Ovary (tissue), 10 donors: ENCODE measurements at places on chromosomes 3 and 15. TPM values are rescaled to one million over a fixed set of nuclear protein-coding genes. Genes with fewer than 3 reads are reported as not detected.

ANKDD1A gene
- 29.4 TPM for total RNA-seq

PLA2G4E gene
- total RNA-seq: not detected

MASP1 gene
- 3.6 TPM for total RNA-seq

FILIP1L gene
- 59.6 TPM for total RNA-seq

DNA sequence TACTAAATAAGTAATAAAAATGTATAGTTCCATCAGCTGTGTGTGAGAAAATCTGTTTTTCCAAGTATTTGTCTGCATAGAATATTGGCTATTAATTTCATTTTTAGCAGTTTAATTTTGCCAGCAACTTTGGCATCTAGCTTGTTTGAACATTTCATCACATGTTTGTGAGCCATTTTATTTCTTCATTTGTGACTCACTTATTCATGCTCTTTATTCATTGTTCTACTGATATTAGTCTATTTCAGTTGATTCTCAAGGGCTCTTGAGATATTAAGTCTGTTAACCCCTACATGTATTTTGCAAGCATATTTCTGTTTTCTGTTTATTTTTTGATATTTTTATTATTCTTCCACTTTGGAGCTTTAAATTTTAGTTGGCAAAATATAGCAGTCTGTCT lies 74.0 kb upstream of the PHLDB2 start:
- H3K27ac ChIP-seq: no peak overlapping the region
- peaks cover 2% of the 10 kb centered on the region for H3K4me1 ChIP-seq
- H3K36me3 ChIP-seq: no peaks in the 10 kb centered on the region
- no peak overlapping the region for H3K4me3 ChIP-seq

GRCh38 chr15:58306591-58307312 lies 125.0 kb upstream of the LIPC start:
- no peaks in the 10 kb centered on the region for H3K4me1 ChIP-seq
- no peaks in the 10 kb centered on the region for H3K27me3 ChIP-seq

DNA sequence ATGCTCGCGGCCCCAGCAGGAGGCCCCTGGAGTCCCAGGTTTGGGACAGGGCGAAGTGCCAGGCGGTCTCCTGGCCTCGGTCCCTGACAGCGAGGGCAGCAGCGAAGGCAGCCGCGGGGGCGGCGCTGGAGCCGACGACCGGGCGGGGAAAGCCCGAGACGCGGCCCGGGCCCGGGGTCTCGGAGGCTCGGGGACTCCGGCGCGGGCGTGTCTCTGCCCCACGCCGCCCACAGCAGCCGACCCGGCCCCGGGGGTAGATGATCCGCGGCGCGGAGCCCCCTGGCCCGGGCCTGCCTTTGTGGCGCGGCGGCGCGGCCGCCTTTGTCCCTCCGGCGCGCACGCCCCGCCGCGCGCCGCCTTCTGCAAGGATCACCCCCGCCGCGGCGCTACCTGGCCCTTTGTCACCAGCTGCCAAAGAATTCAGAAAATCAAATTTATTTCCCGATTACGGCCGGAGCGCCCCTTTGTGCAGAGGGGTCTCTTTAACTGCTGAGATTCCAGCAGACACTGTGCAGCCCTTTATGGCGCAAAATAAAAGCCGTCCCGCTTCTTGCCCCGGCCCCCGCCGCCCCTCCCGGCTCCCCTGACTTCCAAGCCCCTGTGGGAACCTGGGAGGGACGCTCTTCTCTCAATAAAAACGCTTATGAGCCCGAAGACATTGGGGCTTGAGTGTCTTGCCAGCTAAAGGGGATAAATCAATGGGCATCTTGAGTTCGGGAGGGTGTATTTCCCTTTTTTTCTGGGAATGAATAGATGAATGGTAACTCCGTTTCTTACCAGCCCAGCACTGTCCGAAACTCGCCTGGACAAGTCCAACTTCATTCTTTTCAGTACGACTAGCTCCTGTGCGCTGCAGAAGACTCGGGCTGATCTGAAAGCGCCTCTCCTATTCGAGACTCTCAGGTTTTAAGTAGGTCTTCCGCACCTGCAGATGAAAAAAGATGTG lies 68.4 kb downstream of the HES1 start:
- no peaks in the 10 kb centered on the region for H3K27me3 ChIP-seq
- H3K27ac ChIP-seq: no peak overlapping the region
- peaks cover 1% of the 10 kb centered on the region for H3K4me1 ChIP-seq
- peak overlapping the region; percentile 6 for H3K4me3 ChIP-seq
- H3K36me3 ChIP-seq: no peaks in the 10 kb centered on the region

DNA sequence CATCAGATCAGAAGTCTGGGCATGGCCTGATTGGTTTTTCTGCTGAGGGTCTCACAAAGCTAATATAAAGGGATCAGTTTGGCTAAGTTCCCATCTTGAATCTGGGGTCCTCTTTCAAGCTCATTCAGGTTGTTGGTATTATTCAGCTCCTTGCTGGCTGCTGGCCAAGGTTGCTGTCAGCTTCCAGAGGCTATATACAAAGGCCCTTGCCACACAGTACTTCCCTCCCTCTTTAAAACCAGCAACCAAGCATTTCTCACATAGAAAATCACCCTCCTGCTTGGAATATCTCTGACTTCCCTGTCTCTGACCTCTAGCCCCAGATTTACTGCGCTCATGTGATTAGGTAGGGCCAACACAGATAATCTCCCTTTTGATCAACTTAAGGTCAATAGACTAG lies 442.9 kb downstream of the ERC2 start:
- H3K4me1 ChIP-seq: peaks cover 7% of the 10 kb centered on the region
- no peak overlapping the region for H3K4me3 ChIP-seq
- no peak overlapping the region for H3K27ac ChIP-seq
- DNase-seq: no peak
- H3K27me3 ChIP-seq: no peaks in the 10 kb centered on the region

GRCh38 chr3:161409858-161410257 lies 38.5 kb upstream of the SPTSSB start:
- H3K4me1 ChIP-seq: no peaks in the 10 kb centered on the region
- H3K27ac ChIP-seq: no peak overlapping the region
- no peak for DNase-seq
- no peaks in the 10 kb centered on the region for H3K36me3 ChIP-seq

DNA sequence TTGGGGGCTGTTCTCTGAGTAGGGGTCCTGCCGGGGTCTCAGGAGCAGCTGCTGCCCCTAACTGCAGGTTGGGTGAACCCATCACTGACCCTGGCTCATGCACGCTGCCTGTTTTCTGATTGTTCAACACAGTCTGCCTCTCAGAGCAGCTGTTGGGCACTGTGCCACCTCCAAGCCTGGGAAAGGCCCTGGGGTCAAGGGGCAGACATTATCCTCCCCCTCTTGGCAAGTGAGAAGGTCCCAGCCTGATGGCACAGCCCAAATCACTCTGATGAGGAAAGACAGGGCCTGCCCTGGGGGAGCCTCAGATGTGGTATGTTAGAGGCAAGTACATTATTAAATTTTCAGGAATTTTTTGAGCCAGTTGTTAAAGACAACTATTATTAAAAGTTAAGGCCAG lies 14.1 kb upstream of the GNAT1 start:
- DNase-seq: no peak
- peaks cover 6% of the 10 kb centered on the region for H3K4me1 ChIP-seq
- H3K27ac ChIP-seq: no peak overlapping the region
- no peaks in the 10 kb centered on the region for H3K27me3 ChIP-seq

GRCh38 chr3:101685870-101686307 lies 629 bp downstream of the RPL24 start:
- peak overlapping the region; percentile 59 for H3K4me3 ChIP-seq
- peak overlapping the region; percentile 86 for H3K27ac ChIP-seq
- peaks cover 10% of the 10 kb centered on the region for H3K4me1 ChIP-seq
- no peaks in the 10 kb centered on the region for H3K27me3 ChIP-seq

DNA sequence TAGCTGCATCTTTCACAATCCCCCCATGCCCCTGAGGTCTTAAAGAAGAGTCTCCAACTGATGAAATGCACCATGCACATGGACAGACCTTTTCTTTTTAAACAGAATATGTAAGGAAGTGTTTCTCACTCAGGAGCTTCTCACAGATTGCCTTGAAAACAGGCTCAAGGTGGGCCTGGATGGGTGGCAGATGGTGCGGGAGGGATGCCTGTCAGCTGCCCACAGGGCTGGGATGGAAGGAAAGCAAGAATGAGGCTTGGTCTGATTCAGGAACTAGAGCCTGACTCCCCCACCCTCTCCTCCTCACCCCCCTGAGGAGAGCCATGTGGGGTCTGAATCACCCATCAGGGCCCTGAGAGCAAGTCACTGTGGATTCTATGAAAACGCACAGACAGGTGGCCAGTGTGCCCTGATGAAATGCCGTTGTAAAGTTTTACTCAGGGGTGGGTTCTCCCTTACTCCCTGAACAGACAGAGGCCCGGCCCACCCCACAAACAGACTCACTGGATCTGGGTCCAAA lies 67.2 kb downstream of the UMPS start:
- H3K4me3 ChIP-seq: no peak overlapping the region
- no peaks in the 10 kb centered on the region for H3K27me3 ChIP-seq
- H3K27ac ChIP-seq: no peak overlapping the region

- H3K4me1 ChIP-seq: no peaks in the 10 kb centered on the region
- no peak overlapping the region for H3K27ac ChIP-seq
- no peak overlapping the region for H3K4me3 ChIP-seq
- H3K36me3 ChIP-seq: no peaks in the 10 kb centered on the region
Measured at GRCh38 chr3:9583792-9584191, 30.2 kb upstream of the LHFPL4 start.

- H3K4me1 ChIP-seq: no peaks in the 10 kb centered on the region
- DNase-seq: no peak
- no peak overlapping the region for H3K27ac ChIP-seq
Measured at GRCh38 chr3:101902041-101902440, 52.7 kb downstream of the NFKBIZ start.

DNA sequence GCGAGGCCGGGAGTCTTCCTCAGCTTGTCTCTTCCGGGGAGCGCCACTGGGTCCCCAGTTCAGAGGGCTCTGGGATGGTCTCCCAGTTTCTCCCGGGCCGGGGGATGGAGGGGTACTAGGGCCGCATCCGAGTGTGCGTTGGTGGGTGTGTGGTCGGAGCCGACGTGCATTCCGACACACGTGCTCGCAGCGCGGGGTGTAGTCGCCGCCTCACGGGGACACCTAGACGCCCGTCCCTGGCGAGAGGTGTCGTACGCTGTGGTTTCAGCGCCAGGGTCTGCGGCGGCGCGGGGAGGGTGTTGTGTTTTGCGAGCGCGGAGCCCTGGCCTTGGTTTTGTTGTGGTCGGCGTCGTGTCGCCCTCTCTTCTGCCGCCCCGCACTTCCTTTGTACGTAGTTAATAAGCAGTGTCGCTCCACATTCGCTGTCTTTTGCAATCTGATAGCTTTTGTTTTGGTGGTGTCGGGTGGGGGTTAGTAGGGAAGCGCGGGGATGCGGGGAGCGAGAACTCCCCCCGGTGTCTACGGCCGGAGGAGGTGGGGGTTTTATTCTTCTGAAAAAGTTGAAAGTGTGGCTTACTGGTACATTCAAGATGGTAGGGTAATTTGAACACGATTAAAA lies 2.2 kb downstream of the IGF1R start:
- no peaks in the 10 kb centered on the region for H3K36me3 ChIP-seq
- peak; percentile 65 for DNase-seq
- H3K4me1 ChIP-seq: peaks cover 6% of the 10 kb centered on the region
- H3K4me3 ChIP-seq: peak overlapping the region; percentile 92

- DNase-seq: no peak
- H3K36me3 ChIP-seq: no peaks in the 10 kb centered on the region
- H3K4me1 ChIP-seq: no peaks in the 10 kb centered on the region
- no peak overlapping the region for H3K27ac ChIP-seq
- no peaks in the 10 kb centered on the region for H3K27me3 ChIP-seq
Measured at GRCh38 chr3:19907523-19907922, 26.5 kb downstream of the EFHB start.

DNA sequence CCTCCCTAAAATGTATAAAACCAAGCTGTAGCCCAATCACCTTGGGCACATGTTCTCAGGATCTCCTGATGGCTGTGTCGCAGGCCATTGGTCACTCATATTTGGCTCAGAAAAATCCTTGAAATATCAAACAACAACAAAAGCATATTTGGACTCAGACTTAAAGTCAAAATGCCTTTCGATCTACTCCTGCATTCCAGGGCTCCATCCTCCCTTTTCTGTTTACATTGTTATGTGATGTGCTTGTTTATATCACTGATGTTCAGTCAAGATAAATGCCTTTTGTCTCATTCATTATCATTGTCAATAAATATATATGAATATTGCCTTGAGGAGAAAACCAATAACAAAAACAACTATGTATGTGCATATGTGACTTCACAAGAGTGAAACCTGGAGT lies 31.7 kb downstream of the HGD start:
- no peaks in the 10 kb centered on the region for H3K36me3 ChIP-seq
- DNase-seq: no peak
- no peak overlapping the region for H3K4me3 ChIP-seq
- H3K27me3 ChIP-seq: no peaks in the 10 kb centered on the region

DNA sequence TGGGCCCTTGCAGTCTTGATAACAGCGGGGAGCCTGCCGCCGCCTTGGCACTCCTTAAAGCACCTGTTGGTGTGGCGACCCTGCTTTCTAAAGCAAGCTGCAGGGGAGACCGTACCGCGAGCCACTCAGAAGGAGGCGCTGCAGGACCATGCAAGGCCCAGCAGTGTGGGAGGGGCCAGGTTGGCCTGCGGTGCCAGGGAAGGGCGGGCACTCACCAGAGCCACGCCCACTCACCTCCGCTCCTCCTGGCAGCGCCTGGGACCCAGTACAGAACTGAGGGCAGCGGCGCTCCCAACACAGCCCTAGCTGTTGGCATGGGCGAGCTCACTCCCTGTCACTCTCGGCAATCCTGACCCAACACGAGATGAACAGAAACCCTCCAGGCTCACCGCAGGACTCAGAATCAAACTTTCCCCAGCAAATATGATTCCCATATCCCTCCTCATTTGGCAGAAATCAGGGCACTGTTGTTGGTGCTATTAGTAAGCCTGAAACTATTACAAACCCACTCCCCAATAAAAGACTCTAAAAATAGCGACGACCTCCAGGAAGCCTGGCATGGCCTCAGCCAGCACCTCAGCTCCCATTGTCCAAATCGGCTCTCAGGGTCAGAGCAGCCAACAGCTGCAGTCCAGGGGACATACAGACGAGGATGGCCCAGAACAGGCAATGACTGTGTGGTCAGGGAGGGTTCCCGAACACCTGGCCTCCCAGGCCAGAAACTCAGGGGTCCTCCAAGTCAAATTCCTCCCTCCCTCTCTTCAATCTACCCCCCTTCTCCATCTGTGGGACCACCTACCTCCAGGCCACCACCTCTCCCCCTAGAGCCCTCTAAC lies 77.2 kb downstream of the TBC1D2B start:
- DNase-seq: peak; percentile 60
- no peaks in the 10 kb centered on the region for H3K36me3 ChIP-seq
- H3K27ac ChIP-seq: no peak overlapping the region
- peaks cover 13% of the 10 kb centered on the region for H3K4me1 ChIP-seq

DNA sequence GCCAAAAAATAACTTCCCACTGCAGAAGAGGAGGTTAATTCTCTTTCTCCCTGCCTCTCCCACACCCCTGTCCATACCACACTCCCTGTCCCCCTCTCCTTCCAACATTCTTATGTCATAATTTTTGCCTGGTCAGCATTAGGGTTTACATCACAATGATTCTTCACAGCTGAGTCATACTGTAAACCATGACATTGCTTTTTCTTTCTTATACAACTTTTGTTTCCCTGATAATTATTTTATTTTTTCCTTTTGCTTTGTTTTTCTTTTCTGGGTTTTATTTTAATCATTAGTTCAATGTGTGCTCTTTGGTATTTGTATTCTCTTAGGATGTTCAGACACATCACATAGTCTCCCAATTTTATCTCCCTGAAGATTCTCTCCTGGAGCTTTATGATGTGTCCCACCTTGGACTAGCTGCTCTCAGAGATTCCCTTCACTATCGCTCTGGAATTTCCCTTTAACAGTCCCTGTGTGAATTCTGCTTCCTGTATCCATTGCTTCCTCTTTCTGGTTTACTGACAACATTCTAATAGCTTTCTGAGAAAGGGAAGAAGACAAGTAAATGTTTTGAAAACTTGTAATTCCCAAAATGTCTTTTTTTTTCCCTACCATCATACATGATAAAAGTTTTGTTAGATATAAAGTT lies 70.7 kb downstream of the SOX2 start:
- H3K27ac ChIP-seq: no peak overlapping the region
- no peaks in the 10 kb centered on the region for H3K36me3 ChIP-seq
- no peak overlapping the region for H3K4me3 ChIP-seq
